ENCODE measurements at places on chromosomes 5 and 9.

GRCh38 chr5:180831139-180832093 is 28.8 kb upstream of the MGAT1 start:
- no peak for DNase-seq

DNA sequence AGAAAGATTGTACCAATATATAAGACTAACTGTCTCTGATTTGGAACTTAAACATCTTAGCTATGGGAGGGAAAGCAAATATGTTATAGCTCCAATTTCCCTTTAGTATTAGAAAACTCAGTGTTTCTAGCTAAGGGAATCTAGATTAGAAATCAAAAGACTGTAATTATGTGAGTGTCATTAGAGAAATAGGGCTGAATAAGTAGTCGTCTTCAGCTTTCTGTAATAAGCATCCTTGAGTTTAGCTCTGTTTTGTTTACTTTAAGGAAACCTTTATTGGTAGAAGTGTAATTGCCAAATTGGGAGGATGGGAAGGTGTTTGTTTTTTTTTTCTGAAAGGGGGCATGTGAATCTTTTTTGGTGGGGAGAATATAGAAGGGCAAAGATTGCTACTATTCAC is 5.2 kb downstream of the DMXL1 start:
- no peak for DNase-seq

GRCh38 chr9:133583586-133583985 is 25.6 kb downstream of the FAM163B start:
- DNase-seq, result no peak

DNA sequence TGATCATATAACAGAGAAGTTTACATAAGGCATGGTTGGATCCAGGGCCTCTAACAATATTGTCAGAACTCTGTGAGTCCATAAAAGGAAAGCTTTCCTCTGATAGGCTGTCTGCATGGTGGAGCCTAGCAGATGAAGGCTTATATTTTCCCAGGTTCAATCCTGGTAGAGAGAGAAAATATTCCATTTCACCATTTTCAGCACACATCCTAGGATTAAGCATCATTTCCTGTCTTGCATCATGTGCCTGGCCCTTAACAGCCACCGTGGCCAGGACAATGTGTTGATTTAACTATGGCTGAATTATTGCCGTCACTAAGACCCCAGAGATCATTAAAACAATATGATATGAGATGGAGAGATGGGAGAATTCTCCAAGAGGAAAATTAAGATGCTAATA is 90.9 kb upstream of the GRIA1 start:
- no peak for DNase-seq

DNA sequence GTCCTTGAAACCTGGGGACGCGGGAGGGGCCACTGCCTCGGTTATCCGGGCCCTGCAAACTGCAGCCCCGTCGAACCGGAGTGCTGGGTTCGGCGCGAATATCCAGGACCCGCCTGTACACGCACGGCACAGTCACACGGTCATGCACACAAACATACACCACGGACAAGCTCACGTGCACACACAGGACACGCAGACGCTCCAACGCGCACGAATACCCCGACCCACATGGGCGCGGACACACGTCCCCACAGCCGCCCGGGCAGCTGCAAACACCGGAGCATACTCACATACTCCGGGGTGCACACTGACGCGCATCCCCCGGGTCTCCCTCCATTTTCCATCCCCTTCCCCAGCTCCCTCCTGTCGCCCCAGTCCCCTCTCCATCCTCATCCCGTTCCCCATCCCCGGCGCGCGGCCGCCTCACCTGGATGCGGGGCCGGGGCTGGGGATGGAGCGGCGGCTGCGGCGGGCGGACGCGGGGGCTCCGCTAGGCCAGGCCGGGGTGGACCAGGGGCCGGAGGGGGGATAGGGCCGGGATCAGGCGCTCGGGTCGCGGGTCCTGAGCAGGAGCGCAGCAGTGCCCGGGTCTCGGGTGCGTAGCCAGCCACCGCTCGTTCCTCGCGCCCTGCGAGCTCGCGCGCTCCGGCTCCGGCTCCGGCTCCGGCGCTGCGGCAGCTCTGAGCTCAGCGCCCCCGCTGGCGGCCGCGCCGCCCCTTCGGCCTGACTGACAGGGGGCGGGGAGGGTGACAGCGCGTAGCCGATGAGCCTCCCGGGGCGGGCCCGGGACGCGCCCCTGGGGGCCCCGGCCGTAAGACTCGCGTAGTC is at the start of the genes EIF4E1B and SNCB:
Gene EIF4E1B (plus strand): TSS at position 823 of the 828 bp plus-strand sequence. CDS start 12,113 bp downstream, outside the sequence.
Gene SNCB (minus strand): TSS at position 682 of the 828 bp plus-strand sequence. CDS start 880 bp downstream, outside the sequence.
- no peak for DNase-seq

- no peak for DNase-seq
Measured at GRCh38 chr9:36788534-36788933, 215.8 kb downstream of the MELK start.
